ENCODE measurements at places on chromosomes 7 and 10.

DNA sequence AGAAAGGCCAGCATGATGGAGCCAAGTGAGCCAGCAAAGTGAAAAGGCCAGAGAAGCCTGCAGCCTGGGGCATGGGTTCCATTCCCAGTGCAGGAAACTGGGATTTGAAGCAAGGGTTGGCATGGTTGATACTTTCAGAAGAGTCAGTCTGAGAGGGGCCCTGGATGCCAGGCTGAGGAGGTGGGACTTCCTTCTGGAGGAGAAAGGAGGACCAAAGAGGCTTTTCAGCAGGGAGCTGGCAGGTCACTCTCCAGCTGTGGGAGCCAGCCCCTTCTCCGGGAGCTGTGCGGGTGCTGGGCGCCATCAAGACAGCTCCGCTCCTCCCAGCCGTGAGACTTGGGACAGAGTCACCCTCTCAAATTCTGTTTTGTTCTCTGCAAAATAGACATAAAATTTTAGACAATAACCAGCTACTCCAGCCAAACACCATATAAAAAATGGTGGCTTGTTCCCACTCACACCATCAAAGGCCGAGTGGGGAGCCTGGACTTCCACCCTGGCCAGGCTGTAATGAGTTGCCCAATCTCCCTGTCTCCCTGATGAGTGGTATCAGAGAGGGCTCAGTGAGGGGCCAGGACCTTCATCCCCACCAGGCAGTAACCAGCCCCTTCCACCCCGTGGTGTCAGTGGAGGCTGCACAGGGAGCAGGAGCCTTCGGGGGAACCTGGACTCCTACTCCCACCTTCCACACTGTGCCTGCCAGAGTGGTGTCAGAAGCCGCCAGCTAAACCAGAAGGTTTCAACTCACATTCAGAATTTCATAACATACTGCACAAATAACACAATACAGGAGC lies 133.6 kb upstream of the RET start:
- DNase-seq: no peak

- no peak for DNase-seq
These were observed 37.1 kb downstream of the SNX10 start for GRCh38 chr7:26328498-26329390.

DNA sequence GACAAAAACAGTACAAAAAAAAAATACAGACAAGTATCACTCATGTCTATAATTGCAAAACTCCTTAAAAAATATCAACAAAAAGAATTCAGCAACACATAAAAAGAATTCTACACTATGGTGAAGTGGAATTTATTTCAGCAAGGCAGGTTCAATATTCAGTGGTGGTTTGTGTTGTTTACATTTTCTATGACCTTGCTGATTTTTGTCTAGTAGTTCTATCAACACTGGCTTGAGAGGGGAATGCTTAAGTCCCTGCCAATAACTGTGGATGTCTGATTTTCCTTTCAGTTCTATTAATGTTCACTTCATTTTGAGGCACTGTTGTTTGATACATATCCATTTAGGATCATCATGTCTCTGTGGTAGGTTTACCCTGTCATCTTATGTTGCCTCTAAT lies 58.5 kb downstream of the CADPS2 start:
- DNase-seq: no peak

DNA sequence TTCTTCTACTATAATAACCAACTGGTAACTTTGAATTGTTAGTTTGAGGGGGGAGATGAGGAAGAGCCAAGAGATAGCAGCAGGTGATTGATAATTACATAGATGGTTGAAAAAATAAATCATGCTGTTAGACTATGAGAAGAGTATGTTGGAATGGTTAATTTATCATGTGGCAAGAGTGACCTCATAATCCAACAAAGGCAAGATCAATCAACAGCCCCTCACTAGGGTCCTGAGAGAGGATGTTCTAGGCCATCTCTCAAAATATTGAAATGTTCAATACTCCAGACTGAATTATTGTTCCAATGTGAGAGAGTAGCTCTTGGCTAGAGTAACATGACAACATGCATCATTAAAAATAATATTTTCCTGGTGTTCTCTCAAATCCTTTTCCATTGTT lies 67.9 kb downstream of the ADD3 start:
- DNase-seq: no peak

DNA sequence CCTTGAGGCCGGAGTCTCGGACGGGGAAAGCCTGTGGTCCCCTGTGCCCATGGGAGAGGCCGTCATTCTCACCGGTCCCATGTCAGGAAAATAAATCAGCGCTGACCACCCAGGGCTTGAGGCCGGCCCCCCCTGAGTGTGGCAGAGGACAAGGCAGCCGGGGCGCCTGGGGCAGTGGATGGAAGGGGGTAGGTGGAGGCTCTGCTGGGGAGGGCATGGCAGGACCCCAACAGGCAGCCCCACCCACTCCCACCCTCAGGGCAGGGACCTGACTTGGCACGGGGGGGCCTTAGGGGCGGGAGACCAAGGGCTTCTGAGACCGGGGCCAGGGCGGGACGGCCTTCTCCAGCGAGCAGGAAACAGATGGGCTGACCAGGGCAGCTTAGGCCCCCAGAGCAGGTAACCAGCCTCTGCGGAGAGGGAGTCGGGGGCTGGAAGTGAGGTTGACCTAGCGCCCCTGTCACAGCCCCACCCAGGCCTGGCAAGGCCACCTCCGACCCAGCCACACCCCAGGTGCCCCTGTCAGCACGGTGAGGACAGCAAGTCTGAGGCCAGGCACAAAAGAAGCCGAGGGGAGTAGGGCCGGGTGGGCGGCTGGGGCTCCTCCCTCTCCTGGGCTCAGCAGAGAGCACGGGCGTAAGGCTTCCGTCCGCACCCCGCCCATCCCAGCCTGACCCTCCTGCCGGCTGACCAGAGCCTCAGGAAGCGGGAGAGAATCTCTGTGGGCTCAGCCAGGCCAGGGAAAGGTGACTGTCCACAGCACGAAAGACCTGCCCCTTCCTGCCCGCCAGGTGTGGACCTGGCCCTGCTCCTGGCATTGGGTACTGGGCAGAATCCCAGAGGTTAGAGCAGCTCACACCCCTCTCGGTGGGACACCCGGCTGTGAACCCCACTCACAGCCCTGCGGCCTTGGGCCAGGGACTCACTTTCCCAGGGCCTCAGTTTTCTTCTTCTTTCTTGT lies 87.4 kb downstream of the FOXL3 start:
- DNase-seq: no peak

GRCh38 chr7:108836256-108836655 lies 266.6 kb downstream of the DNAJB9 start:
- DNase-seq: no peak
